ENCODE measurements at places on chromosomes 16 and 17. TPM values are rescaled to one million over a fixed set of nuclear protein-coding genes. Genes with fewer than 3 reads are reported as not detected.

GRCh38 chr17:81339191-81339533 lies 44.1 kb upstream of the SLC38A10 start:
- DNase-seq = no peak

DNA sequence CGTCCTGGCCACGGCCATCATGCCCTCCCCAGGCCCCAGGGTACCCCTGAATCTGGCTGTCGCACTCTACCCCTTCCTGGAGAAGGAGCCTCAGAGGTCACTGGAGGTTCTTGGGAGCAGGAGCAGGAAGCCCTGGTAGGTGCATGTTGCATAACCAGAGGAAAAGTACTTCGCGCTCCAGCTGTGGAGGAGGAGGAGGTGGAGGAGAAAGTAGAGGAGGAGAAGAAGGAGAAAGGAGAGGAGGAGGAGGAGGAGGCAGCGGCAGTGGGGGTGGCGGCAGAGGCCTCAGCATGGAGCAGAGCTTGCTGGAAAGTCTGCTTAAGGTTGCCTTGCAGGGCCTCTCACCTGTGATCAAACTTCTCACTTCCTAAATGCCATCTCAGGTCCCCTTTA lies 61.8 kb downstream of the BAIAP2 start:
- DNase-seq = no peak

BEAN1 gene
- 4.1 TPM for total RNA-seq

DNA sequence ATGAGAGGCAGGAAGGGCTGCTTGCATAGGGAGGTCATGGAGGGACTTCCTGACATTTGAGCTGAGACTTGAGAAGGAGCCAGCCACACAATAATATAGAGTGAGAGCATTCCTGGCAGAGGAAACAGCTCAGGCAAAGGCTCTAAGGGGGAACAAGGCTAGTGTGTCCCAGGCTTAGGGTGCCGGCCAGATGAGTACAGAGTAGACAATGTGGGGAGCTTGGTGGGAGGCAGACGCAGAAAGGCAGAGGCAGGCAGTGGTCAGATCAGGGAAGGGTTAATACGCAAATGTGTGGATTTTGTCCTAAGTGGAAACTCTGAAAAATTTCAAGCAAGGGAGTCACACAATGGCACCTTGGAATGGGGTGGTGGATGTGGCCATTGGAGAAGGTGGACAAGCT lies 31.3 kb downstream of the CD300LB start:
- no peak for DNase-seq

NUP88 gene
- 73.5 TPM for total RNA-seq

GRCh38 chr16:86502856-86503748 lies 7.2 kb upstream of the FOXF1 start:
- DNase-seq = no peak

GRCh38 chr17:3895354-3895753 lies 2.5 kb upstream of the CAMKK1 start:
- DNase-seq = no peak

GRCh38 chr17:17740615-17741348 lies 59.5 kb downstream of the RAI1 start:
- DNase-seq = no peak

DNA sequence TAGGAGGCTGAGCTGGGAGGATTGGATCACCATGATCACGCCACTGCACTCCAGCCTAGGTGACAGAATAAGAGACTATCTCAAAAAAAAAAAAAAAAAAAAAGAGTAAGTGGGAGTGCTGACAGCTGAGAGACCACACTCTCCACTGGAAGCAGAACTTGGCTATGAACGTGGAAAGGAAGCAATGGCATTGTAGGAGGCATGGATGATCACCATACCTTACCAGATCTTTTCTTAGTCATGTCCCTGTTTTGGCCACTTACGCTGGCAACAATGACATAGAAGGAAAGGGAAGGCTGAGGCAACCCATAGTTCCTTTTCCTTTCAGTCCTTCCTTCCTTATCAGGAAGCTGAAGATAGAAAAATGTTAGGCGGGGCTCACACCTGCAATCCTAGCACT lies 3.7 kb upstream of the ATP1B2 start:
- no peak for DNase-seq

GRCh38 chr17:60464343-60464742 lies 42.1 kb downstream of the CHCT1 start:
- DNase-seq = no peak

- DNase-seq = no peak
These were observed 32.0 kb upstream of the SNN start for GRCh38 chr16:11636172-11636721.

TOX3 gene
- total RNA-seq = 11.1 TPM

GRCh38 chr17:5434984-5435383 lies 4.0 kb downstream of the C1QBP start:
- no peak for DNase-seq

ITGA2B gene
- 0.78 TPM for total RNA-seq

DNA sequence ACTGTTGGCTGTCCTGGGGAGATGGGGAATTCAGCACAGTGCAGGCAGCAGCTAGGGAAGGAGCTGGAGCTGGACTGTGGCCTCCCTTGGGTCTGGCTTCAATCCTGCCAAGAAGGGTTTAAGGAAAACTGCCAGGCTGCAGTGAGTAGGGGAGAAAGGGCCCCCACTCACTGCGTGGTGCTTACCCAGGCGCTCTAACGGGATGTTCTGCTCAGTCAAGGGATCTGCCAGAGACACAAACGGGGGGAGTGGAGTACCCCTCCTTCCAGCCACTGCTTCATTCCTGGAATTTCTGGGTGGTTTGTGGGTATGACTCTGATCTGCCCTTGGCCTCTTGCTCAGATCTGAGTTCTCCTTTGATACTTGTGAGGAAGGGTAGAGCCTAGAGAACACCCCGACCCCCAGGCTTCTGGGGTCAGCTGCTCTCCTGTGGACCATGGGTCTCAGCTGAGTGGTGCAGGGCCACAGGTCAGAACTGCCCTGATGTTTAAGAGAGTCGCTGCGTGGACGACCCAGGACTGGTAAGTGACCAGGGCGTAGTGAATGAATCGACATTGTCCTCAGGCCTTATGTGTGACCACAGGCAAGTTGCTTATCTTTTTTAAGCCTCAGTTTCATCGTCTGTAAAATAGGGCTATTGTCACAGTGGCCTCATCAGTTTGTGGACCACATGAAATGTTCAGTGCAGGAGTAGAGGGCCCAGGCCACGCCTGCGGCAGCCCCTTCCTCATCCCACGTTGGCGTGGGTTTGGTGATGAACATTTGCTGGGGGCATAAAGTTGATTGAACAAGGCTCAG lies 9.6 kb downstream of the CRISPLD2 start:
- no peak for DNase-seq

GRCh38 chr16:54407596-54407995 lies 121.0 kb upstream of the IRX3 start:
- no peak for DNase-seq

DNA sequence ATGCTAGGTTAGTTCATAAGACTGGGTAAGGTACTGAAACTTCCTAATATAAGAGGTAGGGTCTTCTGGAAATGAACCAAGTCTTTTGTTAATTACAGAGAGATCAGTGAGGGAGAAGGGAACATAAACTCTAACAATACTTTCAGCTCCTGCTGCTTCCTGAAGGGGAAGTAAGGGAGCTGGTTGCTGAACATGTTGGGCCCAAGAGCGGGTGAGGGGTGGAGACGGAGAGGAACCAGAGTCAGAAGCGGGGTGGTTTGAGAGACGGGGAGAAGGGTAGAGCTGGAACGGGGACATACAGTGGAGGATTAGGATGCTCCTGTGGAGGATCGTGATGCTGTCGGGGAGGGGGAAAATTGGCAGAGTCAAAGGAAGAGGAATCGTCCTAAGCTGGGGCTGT lies 11.5 kb upstream of the ZNF747 start:
- DNase-seq = no peak

DNA sequence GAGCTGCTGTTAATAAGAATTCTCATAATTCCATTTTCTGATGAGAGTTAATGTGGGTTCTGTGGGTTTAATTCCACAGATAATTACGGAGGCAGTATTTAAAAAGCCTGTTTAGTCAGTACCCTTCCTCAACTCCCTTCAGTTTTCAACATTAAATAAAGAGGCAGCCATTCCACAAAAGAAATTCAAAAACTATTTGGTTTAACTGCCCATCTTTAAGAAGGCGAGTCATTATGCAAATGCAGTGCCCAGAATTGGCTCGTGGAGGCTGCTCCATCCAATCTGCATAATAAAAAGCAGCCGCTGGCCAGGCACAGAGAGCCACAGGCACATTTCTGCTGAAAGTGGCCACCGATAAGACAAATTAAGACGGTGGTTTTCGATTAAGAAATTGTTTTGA lies 194.4 kb upstream of the TOX3 start:
- DNase-seq = no peak

- DNase-seq = no peak
These were observed 142.0 kb downstream of the CPPED1 start for GRCh38 chr16:12661656-12662172.

- no peak for DNase-seq
These were observed 1.4 kb upstream of the SLX4 start for GRCh38 chr16:3612510-3613466.

GRCh38 chr17:10380631-10381408 lies 8.0 kb upstream of the MYH13 start:
- no peak for DNase-seq

DNA sequence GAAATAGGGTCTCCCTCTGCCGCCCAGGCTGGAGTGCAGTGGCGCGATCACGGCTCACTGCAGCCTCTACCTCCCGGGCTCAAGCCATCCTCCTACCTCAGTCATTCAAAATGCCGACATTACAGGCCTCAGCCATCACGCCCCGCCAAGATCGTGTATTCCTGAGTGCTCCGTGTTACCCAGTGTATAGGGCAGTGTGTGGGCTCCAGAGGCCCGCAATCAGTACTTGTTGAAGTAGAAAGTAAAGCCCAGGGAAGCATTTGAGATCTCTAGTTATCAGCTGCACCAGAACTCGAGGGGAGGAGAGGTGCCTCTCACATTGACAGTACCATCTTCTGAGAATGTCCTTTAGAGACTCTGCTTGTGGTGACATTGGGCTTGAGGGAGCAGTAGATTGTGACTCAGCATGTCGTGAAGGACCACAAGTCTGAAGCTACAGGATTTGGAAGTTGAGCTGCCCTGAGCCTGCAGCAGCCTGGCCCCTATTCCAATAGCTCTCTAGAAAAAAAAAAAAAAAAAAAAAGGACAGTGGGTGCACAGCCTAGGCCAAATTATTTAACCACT lies 1.1 kb upstream of the PRPSAP1 start:
- DNase-seq = no peak

DNA sequence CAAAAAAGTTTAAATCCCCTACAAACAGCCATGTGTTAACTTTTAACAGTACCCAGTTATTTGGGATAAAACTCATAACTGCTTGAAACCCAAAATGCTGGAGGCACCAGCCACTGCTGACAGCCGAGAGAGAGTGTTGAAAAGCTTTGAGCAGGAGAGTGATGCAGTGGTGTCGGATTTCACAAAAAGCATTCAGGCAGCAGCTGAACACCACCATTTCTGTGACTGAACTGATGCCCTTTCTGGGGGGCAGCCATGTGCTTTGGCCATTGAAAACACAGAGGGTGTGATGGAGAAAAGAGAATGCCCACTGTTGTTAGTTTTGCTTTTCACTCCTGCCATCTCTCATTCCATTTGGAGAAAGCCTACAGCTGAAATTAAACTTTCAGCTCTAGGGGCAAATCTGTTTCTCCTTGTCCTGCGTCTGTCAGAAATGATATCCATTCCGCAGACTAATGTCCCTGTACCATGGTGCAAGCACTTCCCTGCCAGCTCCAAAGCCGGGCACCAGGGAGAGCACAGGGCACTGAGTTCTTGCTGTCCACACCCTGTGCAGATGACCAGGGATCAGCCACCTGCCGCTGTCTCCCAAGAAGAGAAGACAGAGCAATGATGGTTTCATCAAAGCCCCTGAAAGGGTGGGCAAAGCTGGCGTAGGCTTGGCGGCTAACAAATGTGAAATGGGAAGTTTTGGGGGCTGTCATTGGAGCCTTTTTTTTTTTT lies 16.6 kb upstream of the MLYCD start:
- no peak for DNase-seq

KCNJ2 gene
- 10.3 TPM for total RNA-seq

RCVRN gene
- total RNA-seq = 0.16 TPM

DNA sequence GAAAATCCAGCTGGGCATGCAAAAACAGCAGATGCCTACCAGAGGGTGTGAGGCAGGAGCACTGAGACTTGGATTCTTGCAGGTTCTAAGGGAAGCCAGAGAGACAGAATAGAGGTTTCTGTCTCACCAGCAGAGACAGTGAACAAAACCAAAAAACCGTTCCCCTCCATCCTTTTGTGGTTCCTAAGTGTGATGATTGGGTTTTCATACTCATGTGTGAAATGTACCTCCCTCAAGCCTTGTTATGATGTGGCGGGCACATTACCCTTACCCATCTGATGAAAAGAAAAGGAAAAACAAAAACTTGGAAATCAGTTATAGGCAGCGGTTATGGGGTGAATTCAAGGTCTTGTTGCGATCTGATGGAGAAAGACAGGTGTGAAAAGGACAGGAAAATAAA lies 172.6 kb upstream of the CDH13 start:
- DNase-seq = no peak

PRR29 gene
- 0.78 TPM for total RNA-seq

- DNase-seq = no peak
These were observed 12.8 kb upstream of the FAM83G start for GRCh38 chr17:19017401-19017800.

GRCh38 chr17:80727409-80727755 lies 182.7 kb downstream of the RPTOR start:
- no peak for DNase-seq

KRT39 gene
- not detected for total RNA-seq

KANSL1 gene
- total RNA-seq = 116 TPM

- DNase-seq = no peak
These were observed 2.3 kb downstream of the SALL1 start for GRCh38 chr16:51148678-51149228.

- no peak for DNase-seq
These were observed 454.8 kb upstream of the CDH11 start for GRCh38 chr16:65576631-65577030.

DNA sequence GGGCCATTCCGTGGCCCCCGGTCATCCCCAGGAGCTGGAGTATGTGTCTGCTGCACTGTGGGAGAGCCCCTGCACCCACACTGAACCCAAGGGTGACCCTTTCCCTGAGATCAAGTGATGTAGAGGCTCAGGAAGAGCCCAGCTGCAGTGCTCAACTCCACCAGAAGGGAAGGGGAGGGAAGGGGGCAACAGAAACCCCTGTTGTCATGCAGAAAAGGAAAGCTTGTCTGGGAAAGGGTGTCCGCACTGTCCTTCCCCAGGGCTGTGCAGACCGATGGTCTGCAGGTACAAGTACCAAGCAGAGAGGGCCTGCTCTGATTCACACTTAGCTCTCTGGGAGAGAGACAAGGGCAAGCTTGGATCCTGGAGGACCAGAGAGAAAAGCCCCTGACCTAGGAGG lies 45.7 kb upstream of the TOB1 start:
- no peak for DNase-seq

LGALS9B gene
- not detected for total RNA-seq

QPRT gene
- 4.4 TPM for total RNA-seq

GRCh38 chr17:76369804-76370203 lies 14.6 kb upstream of the SPHK1 start:
- DNase-seq = no peak

PLCG2 gene
- 1.6 TPM for total RNA-seq

GRCh38 chr17:19796457-19796856 lies 48.4 kb upstream of the ALDH3A1 start:
- no peak for DNase-seq

CCL17 gene
- not detected for total RNA-seq
